ENCODE measurements at places on chromosomes 4 and X. TPM values are rescaled to one million over a fixed set of nuclear protein-coding genes. Genes with fewer than 3 reads are reported as not detected.

Gene JCHAIN
- 1.3 TPM for total RNA-seq

Gene BEX1
- total RNA-seq = 0.96 TPM

Gene AKAP14
- not detected for total RNA-seq

Gene USP26
- not detected for total RNA-seq

Gene AGTR2
- total RNA-seq = 0.16 TPM

All from epithelial cell of alveolus of lung (primary cell).